ENCODE measurements at places on chromosomes 3 and 15.

- no peak for DNase-seq
Measured at GRCh38 chr3:19881036-19881435, 53.0 kb downstream of the EFHB start.

DNA sequence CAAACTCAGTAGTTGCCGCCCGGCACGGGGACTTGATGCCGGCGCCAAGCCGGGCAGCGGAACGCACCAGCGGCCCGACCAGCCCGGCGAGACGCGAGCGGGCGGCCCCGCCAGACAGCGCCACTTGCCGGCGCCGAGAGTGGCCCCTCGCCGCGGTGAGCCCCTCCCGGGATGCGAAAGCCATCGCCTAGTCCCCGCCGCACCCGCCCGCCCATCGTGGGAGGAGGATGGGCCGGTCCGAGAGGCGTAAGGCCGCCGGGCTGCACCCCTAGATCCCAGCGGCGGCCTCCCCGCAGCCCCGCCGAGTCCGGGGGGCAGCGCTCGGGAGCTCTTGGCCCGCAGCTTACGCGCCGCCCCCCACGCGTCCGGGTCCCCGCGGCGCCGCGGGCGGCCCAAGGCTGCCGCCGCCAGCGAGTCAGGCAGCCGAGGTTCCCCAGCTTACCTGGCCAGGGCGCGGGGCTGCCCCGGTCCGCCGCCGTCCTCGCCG lies 609 bp downstream of the GOLGA8A start:
- DNase-seq = peak; percentile 10

DNA sequence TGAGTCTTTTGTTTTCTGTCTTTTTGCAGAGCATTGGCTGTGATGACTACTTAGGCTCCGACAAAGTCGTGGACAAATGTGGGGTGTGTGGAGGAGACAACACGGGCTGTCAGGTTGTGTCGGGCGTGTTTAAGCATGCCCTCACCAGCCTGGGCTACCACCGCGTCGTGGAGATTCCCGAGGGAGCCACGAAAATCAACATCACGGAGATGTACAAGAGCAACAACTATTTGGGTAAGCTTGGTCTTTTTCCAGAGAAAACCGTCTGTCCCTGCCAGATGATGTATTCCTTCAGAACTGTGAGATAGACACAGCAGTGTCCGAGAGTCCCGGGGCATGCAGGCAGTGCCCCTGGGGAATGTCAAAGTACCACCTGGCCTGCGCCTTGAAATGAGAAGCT lies 149.9 kb upstream of the NR2E3 start:
- no peak for DNase-seq

DNA sequence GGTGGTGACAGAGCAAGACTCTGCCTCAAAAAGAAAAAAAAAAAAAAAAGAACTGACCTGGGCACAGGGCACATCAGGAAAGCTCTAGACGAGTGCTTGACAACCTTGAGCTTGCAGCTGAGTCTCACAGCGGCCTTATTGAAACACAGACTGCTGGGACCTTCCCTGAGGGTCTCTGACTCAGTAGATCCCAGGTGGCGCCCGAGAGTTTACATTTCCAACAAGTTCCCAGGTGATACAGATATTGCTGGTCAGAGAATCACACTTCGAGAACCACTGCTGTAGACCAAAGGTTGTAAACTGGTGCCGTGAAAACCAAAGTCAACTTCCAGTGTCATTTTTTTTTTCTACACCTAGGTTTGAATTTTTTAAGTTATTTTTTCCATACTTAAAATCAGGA lies 573.2 kb upstream of the MDFIC2 start:
- no peak for DNase-seq

GRCh38 chr3:117736846-117737245 lies 1027.3 kb downstream of the TUSC7 start:
- peak; percentile 46 for DNase-seq

DNA sequence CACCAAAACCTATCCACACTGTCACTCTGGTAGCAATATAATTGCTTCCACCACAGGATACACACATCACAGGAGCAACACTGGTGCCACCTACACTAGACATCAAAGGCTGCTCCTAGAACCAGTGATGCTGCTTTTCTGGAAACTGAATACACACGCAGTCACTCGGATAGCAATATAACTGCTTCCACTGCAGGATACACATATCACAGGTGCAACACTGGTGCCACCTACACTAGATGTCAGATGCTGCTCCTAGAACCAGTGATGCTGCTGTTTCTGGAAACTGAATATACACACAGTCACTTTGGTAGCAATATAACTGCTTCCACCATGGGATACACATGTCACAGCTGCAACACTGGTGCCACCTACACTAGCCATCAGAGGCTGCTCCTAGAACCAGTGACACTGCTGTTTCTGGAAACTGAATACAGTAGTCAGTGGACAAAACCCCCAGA lies 6.9 kb upstream of the TNFSF10 start:
- DNase-seq = no peak

GRCh38 chr3:15726043-15726442 lies 71.7 kb downstream of the ANKRD28 start:
- DNase-seq = peak; percentile 1

DNA sequence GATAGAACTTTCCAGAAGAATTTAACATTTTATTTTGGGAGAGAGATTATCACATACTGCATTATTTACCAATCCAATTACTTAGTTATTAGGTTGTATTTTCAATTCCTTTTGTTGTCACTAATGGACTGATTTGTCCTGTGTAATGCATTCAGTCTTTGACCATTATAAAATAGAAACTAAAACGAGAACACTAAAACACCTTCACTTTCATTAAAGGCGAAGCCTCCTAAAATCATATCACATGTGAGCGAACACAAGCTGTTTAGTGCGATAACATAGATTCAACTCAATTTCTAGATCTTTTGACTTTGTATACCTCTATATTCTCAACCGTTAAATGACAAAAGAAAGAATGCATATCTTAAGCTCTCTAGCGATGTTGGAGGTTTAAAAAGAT lies 253.4 kb downstream of the VGLL3 start:
- DNase-seq = no peak

DNA sequence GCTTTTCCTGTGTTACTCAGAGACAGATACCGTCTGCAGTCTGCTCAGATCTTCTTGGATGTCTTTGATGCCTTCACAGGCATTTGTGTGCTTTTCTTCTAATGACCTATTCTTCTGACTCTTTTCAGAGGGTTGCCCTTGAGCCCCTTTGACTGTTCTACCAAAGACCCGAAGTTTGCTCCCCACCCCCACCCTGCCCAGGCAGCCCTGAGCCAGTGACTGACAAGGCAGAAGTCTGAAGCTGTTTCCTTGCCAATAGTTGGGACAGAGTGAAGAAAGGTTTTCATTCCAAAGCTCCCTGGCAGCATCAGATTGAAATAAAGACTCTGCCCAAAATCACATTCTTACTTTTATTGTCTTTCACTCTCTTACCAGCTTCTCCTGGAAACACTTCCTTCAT lies 9.0 kb upstream of the ATP13A5 start:
- DNase-seq = no peak

- no peak for DNase-seq
Measured at GRCh38 chr15:40451527-40452158, 10.9 kb downstream of the BAHD1 start.

DNA sequence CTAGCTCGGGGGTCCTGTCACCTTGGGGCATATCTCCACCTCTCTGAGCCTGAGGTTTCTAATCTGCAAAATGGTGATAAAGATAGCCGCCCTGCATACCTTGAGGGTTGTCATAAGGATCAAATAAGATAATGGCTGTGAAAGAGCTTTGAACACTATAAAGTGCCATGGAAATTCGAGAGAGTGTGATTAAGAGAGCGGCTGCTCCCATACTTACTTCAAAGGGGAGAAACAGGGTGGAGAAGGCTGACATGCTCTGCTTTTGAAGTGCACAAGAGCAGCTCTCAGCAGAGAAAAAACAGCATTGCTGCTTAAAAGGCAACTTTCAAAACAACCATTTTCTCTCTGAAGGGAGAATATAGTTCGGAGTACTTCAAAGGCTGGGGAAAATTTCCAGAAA lies 529.2 kb downstream of the EPHB1 start:
- no peak for DNase-seq

DNA sequence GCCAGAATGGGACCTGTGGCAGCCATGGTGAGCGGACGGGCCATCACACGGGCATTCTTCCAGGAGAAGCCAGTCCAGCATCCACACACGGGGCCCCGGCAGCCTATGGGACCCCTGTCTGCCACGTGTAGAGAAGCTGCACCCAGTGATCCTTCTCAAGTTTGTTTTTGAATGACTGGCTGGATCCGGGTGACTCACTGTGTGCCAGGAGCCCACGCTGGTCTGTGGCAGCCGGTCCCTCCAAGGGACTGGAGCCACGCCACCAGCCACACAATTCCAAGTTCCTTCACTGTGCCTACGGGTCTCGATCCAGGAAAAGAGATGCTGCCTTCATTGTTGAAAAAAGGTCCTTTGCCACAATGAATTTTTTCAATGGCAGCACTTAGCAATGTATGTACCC lies 58.1 kb downstream of the ATP10A start:
- no peak for DNase-seq

GRCh38 chr3:122513386-122514122 lies 1.2 kb downstream of the KPNA1 start:
- DNase-seq = no peak

DNA sequence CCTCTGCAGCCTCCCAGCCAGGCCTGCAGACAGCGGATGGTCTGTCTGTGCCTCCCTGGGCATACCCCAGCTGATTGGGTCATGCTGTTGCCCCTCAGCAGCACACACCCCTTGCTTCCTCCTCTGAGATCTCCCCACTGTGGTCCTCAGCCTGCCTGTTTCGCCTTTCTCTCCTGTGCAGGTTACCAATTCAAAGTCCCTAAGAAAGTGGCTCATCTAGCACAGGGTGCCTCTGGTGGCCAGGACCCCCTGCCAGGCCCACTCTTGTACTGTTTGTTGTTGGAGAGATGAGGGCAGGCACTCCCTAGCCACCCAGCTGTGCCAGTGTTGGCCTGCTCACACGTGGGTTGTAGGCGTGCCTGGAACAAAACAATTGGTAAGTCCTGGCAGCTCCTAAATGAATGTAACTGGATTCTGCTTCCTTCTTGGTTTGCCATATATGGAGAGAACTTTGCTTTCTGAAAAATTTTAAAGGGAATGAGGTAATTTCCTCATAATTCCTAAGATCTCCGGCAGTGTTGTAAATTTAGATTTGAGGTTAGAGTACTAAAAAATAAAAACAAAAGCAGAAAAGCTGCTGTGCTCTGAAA lies 213.2 kb upstream of the IL12A start:
- DNase-seq = no peak

DNA sequence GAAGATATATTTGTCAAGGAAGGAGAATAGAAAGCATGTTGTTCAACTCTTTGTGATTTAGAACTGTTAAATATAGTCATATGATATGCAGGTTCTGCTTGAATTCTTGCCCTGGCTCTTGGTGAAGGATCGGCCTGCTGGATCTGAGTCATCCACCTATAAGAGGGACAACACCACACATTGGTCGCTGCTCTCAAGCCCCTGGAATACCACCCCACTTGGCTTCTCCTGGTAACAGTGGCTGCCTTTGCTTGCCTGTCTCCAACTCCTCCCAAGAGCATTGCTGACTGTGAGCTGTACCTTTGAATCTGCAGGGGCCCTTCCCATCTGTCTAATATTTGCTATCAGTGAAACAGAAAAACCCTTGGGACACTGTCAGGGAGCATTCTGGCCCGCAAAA lies 78.9 kb upstream of the DGKG start:
- DNase-seq = no peak

- no peak for DNase-seq
Measured at GRCh38 chr15:92929002-92929401, 28.9 kb downstream of the CHD2 start.

DNA sequence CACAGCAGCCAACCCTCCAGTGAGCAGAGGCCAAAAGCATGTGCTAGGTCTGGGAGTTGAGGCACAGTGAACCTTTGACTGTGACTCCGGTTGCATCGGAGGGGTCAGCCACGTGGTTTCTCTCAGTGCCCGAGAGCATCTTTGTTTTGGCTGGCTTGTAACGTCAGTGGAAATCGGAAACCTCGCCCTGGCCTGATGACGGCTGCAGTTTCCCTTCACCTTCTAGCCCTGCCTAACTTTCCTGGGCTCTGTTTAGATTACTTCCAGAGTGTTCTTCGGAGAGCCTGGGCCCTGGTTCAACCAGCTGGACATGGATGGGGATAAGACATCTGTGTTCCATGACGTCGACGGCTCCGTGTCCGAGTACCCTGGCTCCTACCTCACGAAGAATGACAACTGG lies 56.6 kb downstream of the MESD start:
- no peak for DNase-seq

GRCh38 chr3:23402728-23403492 lies 199.8 kb downstream of the UBE2E2 start:
- no peak for DNase-seq

DNA sequence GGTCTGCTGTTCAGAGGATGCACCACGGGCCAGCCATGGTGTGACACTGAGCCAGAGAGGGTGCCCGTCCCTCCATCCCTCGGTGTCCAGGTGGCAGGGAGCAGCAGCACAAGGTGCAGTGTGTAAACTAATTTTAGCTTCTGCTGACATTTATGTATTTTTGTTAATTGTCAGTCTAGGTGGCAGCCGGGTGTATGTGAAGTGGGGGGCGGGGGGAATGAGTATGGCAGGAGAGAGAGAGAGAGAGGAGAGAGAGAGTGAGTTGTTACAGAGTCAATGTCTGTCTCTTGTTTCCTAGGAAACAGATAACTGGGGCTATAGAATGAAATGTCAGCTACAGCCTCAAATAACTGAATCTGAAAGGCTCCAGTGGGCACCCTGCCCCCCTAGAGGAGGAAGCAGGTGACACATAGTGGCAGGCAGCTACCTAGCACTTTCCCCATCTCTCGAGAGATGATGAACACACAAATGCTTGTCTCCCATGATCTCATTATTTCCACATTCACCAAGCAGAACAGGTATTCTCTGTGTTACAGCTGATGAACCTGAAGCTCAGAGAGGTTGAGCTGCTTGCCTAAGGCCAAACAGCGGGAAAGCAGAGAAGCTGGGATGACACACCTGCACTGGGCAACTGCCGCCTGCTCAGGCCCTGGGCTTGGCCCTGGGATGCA lies 24.7 kb downstream of the RASGRF1 start:
- no peak for DNase-seq

DNA sequence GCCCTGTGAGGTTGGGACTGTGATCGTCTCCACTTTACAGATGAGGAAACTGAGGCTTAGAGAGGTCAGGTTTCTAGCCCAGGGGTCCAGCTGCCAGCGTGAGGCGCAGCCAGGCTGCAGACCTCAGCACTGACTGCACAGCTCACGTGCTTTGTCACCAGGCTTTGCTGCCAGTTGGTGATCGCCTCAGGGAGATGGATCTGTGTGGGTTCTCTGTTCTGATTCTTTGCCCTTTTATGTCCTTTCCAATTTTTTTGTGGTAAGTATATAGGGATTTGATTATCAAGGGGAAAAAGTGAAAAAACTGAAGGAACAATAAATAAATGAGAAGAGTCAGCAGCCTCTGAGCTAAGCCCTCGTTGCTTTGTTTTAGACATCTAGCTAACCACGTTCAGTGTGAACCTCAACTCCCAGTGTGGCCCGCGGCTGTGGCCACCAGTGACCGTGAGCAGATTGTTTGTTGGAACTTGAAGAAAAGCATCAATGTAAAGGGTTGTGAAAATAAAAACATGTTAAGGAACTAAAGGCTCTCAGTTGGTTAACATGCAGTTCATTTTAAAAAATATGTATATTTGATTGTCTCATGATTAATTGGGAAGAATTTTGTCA lies 117.6 kb downstream of the PDE8A start:
- DNase-seq = no peak

Data from RWPE1 (cell line).